NCI-H446 (cell line): ENCODE measurements at places on chromosomes 7 and 10.

GRCh38 chr10:103564776-103565520, 71.4 kb downstream of the NEURL1 start:
- no peak for DNase-seq

GRCh38 chr7:132536654-132537395, 39.4 kb downstream of the PLXNA4 start:
- no peak for DNase-seq

DNA sequence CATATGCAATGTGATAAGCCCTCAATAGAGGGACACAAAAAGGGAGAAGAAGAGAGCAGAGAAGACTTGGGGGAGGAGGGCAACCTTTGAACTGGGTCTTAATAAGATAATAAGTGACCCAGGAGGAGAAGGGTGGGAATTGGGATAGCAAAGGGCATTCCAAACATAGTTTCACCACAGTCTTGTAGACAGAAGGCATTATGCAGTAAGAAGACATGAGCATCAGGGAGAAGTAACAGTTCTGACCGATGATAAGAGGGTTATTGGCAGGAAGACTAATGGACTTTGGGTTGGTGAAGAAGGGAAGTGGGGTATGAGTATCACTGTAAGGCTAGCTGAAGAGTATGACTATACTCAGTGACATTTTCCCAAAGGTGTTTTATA, 63.6 kb downstream of the TES start:
- DNase-seq, result no peak

GRCh38 chr10:60430017-60430416, 40.3 kb upstream of the ANK3 start:
- DNase-seq, result peak; percentile 56

DNA sequence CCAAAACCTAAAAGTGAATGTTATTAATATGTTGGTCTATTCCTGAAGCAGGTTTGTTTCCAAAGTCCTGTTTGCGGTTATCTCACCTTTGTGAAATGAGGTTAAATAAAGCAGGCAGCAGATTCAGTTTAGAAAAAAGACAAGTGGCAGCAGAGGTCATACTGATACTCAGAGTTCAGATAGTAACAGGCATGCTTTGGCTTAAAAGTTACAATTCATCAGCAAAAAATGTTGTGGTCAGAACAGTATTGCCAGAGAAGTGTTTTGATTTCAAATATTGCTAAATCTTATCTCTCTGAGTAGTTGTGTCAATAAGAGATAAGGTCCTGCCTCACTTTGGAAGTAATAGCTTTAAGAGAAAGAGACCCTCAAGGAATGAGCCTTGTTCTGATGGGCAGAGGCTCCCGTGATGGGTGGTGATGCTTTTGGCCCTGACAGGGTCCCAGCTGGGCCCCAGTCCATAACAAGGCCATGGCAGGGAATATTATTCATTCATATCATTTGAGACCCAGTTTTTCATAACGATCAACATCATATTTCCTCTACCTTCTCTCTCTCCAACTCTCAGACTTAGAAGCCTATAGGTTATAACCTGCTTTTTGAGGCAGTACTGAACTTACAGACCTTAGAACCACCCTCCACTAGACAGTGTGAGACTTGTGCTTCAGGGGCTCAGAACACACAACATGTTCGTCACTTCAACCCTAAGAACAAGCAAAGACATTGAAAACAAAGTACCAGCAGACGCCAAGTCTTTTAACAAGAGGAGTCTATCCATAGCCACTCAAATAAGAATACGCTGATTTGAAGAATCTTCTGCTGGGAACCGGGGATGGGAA, 58.5 kb upstream of the AHR start:
- DNase-seq, result no peak

- no peak for DNase-seq
Observed at GRCh38 chr7:1369916-1370657, 89.2 kb downstream of the MICALL2 start.

GRCh38 chr10:5663692-5664427, 2.5 kb downstream of the ASB13 start:
- no peak for DNase-seq

DNA sequence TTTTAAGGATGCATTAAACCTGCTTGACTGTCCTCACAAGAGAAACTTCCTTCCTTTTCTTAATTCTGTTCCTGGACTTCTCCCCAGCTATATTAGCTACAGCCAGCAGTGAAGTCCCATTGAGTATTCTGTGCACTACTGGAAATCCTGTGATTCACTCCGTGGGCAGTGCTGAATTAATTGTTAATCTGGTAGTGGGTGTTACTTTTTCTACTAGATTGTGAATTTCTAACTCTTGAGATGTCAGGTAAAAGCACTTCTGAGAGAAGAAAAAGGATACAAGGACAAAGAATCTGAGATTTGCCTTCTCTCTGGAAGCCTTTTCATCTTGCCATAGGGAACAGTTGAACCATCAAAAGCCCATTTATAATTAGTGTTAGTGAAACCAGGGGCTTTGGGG, 33.9 kb downstream of the CYCS start:
- DNase-seq, result no peak

DNA sequence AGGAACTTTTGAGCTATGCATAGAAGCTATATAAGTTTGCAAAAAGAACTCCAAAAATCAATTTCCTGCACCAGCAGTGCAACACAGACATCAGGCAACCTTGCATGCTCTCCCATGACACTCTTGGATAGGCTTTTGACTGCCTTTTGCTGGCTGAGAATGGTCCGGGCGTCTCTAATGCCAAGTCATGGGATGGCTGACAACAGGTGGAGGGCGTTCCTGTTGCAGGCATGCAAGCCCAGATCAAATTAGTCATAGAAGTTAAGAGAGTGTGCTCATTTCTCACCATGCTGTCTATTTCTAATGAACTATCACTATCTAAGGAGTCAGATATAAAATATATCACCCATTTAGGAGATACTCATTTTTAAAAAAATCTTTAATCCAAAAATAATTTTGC, 8.4 kb downstream of the PLCE1 start:
- peak; percentile 18 for DNase-seq

DNA sequence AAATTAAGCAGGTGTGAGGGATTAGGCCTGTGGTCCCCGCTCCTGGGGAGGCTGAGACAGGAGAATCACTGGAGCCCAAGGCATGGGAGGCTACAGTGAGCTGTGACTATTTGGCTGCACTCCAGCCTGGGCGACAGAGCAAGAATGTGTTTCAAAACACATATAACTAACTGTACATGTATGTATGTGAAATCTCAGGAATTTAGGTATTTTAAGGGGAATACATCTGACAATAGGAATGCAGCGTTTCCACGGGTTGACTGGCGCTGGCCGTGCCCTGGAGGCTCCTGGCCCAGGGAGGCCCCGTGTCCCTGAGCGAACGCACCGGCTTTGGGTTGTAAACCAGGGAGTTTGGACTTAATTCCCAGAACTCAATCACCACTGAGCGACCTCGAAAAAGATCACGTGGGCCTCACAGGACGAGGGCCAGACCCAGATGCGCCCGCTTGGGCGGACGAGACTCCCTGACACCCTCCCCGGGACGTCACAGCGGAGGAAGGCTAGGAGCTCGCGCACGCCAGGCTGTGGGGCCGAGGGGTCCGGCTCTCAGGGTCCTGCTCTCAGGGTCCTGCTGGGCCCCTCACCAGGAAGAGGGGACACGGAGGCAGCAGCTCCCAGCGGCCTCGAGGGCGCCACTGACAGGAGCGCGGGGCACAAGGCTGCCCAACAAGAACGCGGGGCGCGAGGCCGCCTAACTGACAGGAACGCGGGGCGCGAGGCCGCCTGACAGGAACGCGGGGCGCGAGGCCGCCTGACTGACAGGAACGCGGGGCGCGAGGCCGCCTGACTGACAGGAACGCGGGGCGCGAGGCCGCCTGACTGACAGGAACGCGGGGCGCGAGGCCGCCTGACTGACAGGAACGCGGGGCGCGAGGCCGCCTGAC, 18.4 kb downstream of the PTPRN2 start:
- no peak for DNase-seq

- no peak for DNase-seq
Observed at GRCh38 chr10:9510626-9511025, 1456.1 kb downstream of the GATA3 start.

DNA sequence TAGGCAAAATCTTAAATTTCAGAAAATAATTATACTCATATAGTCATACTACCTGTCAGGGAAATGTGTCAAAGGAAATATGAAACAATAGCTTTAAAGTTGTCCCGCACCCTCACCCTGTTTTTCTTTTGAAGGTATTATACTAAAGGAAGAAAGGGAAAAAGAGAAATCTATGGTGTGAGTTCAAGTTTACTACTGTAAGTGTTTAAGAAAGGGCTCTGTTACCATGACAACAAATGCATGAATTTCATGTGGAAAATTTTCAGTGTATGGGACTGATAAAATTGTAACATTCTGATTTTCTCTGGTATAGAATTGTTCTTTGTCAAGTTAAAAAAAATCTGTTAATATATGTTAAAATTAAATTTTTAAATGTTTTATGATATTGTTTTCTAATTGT, 229.8 kb downstream of the ADK start:
- no peak for DNase-seq

DNA sequence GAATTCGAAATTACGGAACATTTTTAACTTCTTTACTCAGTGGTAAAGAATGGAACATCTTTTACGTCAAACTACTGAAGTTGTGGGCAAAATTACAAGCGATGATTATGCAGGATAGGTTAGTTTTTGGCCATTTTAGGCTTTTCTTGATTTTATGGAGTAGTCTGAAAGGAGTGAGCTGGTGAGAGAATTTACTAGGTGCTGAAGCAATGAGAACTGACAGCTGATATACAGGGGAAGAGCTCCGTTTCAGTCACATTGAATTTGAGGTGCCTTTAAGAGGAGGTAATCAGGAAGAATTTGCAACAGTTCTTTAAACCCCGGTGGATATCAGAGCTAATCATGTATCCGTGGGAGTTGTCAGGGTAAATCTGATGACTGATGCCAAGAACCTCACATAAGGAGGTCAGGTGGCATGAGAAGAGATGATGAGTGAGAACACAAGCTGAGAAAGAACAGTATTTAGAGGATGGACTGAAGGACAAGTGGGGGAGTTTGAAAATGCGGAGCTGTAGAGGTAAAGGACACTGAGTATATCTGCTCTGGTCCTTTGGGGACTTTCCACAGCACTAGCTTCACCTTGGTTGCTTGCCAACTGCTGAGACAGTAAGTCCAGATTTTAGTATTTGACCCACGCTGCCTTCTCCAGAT, 104.3 kb downstream of the AHR start:
- no peak for DNase-seq

DNA sequence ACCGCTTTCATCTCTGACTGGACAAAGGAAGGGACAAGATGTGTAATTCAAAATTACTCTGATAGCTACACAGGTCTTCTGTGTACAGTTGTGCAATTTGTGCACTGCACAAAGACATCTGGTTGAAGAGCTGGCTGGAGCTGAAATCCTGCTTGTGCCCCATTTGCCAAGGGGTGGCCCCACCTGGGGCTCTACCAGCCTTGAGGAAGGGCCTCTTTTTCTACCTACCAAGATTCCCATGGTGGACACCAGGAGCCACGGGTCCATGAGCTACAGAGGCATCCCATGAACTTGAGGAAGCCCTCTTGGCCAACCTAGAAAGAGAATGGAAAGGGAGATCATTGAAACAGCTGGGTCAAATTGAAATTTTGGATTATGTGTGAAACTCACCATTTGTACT, 43.2 kb downstream of the HHEX start:
- DNase-seq, result no peak

DNA sequence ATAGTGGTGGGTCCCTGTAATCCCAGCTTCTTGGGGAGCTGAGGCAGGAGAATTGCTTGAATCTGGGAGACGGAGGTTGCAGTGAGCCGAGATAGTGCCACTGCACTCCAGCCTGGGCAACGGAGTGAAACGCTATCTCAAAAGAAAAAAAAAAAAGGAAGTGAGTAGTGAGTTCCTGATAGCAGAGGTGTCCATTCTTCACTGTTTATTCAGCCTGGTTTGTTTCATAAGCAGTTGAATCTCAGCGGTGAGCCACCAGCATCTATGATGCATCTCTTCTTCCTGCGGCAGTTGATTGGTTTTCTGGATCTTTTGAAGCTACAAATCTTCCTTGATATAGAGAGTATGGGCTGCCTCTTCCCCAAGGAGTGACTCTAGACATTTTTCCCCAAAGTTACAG, 316.1 kb upstream of the MTPN start:
- DNase-seq, result no peak

DNA sequence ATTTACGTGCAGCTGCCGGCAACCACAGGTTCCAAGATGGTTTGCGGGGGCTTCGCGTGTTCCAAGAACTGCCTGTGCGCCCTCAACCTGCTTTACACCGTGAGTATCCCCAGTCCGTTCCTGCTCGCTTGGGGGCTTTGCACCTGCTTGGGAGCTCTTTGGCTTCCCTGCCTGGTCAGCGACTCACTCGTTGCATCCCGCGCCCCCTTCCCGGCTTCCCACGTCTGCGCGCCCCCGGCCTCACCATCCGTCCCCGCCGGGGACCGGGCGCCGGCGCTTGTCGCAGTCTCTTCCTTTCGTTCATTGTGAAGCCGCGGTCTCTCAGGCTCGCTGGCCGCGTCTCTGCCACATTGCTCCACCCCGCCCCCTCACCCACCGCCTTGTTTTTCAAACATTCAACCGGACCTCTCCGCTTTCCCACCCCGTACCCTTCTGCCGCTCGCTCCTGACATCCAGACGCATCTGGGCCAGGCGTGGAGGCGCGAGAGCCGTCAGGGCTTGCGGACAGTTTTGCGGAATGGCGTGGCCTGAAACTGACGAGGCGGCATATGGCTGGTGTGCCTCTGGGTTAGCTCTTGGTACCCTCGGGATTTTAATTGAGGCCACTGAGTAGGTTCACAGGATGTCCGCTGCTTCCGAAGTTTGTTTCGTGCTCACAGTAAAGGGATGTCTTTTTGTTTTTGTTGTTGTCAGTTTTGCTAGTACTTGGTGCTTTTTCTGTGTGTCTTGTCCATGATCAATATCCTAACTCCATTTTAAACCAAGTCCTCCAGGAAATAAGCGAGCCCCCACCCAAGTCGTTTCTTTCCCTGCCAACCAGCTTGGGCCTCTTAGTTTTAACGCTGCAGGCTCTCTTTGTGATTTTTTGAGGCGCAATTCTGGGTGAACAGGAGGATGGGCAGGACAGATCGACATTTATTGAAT, 639 bp downstream of the TSPAN13 start:
- DNase-seq, result peak; percentile 52

- no peak for DNase-seq
Observed at GRCh38 chr7:80088705-80089104, 45.9 kb upstream of the GNAI1 start.

GRCh38 chr10:48934672-48935501, 4.8 kb downstream of the LRRC18 start:
- no peak for DNase-seq

GRCh38 chr7:22851145-22851544, 28.5 kb upstream of the TOMM7 start:
- DNase-seq, result no peak

- DNase-seq, result no peak
Observed at GRCh38 chr10:86160890-86161585, 205.6 kb downstream of the GRID1 start.

DNA sequence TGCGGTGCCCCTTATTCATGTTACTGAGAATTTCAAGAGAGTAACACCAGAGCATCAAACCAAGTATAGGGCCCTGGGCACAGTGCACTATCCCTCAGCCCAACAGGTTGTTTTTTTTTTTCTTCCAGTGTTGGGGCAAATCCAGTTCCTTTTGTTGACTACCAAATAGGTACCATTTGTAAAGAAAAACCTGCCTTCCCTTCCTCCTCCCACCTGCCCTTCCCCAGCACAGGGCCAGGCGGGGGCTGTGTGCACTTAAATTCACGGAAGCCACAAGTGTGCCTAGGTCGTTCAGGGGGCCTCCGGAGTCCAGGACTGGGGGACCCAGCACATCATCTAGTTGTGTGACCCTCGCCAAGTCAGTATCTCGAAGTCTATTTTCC, 595 bp upstream of the SFXN4 start:
- no peak for DNase-seq

GRCh38 chr7:20240080-20240926, 23.1 kb upstream of the MACC1 start:
- DNase-seq, result no peak
